NCI-H1436 treated with DMSO at 0.1 percent for 48 hours (cell line): ENCODE measurements at places on chromosomes 16 and 17.

DNA sequence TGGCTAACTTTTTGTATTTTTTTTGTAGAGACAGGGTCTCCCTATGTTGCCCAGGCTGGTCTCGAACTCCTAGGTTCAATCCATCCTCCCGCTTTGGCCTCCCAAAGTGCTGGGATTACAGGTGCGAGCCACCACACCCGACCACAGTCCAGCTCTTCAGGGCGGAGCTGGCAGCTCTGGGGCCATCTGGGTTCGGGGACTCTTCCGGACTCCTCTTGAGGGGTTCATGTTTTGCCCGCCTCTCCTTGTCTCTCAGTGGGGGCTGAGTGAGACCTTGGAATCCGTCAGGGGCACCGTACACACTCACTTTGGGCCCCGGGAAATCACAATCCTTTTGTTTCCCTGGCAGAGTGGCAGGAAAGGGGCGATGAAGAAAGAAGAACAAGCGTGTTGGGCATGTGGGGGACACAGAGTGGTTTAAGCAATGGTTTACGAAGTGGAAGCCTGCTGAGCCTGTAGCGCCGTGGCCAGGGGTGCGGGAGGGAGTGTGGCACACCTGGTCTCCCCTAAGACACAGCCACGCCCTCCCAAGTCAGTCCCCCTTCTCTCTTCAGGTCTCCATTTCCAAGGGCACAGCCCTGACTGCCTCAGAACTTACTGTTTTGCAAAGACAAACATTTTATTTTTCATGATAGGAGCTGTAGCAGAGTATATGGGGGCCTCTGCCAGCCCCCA is 26.1 kb downstream of the TNS4 start:
- no peak for DNase-seq

DNA sequence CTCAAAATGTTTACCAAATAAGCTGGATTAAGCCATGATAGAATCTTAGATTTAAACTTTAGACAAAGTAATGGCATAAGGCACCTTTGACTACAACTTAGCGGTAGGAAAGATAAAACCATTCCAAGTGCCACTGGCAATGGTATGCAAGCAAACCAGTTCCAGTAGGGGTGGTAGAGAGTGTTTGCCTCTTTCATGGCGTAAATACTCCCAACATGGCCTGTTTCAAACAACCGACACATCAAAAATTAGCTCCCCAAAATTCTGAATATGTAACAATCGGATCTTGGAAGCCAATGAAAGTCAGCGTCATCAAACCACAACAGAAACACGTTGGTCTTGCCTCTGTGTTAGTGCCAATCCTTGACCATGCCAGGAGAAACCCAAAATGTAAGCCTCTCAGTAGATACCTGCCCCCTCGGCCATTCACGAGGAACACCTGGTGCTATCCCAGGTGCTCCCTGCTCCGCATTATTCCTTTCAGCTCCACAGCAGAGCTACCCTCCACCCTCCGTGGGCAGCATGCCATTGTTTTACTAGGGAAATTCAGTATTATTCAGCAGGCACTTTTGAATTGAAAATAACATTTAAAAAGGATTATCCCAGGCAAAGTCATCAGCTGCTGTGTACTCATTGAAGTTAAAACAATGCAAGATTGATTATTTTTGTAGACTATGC is 307.8 kb upstream of the CDH11 start:
- no peak for DNase-seq

GRCh38 chr17:36523113-36523512 is 11.6 kb downstream of the MYO19 start:
- DNase-seq, result no peak

DNA sequence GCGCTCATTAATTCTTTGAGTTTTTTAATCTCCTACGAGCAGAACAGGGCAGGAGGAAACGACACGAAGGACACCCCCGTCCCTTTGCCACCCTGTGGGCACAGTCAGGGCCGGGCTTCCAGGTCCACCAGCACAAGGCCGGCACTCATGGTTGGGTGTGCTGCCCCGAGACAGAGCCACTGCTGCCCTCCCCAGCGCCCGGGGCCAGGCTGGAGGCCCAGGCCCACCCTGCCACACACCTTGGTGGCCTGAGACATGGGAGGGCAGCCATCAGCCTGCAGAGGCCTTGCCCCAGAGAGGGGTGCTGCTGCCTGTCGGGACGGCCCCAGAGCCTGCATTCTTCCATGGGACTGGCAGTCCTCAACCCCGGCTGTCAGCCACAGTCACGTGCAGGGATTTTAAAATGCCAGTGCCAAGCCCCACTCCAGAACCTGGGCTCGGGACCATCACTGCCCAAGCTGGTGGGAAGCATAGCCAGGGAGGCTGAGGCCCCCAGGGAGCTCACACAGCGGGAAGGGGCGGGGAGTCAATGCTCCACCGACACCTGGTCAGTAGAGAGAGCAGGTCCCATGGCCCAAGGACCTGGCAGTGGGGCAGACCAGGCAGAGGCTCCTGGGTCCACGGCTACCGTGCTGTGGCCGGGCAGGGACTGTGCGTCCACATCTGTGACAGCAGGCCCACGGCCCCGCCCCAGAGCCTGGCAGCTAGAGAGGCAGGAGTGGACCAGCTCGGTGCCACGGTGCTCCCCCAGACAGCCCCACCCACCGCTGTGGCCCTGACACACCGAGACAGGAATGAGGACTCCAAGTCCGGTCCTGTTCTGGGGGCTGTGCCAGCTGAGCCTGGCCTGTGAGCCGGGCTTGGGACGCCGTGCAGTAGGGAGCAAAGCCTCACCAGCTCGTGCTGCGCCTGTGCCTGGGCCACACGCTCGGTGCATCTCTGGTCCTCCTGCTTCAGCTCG is 27.5 kb downstream of the CEP131 start:
- DNase-seq, result no peak

- no peak for DNase-seq
Observed at GRCh38 chr17:44807817-44808155, 22.3 kb downstream of the GJC1 start.

GRCh38 chr16:85389679-85390470 is 223.2 kb upstream of the GSE1 start:
- DNase-seq, result no peak

GRCh38 chr17:67270416-67270815 is 25.4 kb upstream of the HELZ start:
- no peak for DNase-seq

GRCh38 chr16:67174706-67175231 is 4.4 kb downstream of the NOL3 start:
- DNase-seq, result no peak

DNA sequence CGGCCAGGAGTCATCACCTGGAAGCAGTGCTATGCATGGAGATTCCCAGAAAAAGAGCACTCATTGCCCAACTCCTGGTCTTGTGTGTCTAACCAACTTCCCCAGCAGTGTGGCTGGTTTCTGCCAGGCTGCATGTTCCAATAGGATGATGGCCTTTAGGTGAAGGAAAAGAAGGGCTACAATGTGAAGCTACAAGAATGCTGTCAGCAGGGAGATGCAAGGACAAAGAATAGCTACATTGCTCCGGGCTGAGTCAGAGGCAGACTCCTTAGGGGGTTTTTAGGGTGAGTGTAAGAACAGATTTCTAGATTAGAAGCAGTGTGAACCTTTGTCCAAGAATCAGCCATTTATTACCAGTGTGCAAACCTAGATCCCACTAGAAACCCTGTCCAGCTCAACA is 63.0 kb upstream of the DNAH9 start:
- no peak for DNase-seq

DNA sequence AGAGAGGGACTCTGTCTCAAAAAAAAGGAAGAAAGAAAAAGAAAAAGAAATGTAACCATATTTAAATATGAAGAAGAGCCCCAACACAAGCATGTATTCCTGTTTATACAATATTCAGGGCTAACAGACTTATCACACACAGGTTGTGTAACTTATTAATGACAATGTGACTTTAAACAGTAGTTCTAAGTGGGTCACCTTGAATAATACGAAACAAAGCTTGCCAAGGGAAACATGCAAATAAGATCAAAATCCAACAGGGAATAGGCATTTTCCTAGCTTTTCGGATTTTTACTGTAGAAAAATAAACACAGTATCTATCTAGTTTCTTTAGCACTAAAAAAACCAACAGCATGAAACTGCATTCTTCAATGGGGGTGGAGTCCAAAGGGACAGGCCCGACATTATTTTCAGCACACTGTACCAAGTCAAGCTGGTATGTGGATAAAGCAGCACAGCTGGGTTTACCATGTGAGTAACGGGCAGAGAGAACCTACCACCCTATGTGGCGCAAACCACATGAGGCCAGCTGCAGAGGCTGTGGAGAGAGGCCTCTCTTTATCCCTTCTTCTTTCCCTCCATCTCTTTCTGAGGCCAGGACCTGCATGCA is 45.3 kb downstream of the TOM1L2 start:
- DNase-seq, result no peak

- DNase-seq, result no peak
Observed at GRCh38 chr16:30112197-30113030, 923 bp downstream of the GDPD3 start.

- DNase-seq, result peak; percentile 71
Observed at GRCh38 chr17:72270273-72270924, 149.6 kb downstream of the SOX9 start.

- no peak for DNase-seq
Observed at GRCh38 chr16:49338611-49339265, 34.9 kb upstream of the C16orf78 start.

GRCh38 chr17:18110636-18111145 is 2.1 kb downstream of the MYO15A start:
- no peak for DNase-seq

DNA sequence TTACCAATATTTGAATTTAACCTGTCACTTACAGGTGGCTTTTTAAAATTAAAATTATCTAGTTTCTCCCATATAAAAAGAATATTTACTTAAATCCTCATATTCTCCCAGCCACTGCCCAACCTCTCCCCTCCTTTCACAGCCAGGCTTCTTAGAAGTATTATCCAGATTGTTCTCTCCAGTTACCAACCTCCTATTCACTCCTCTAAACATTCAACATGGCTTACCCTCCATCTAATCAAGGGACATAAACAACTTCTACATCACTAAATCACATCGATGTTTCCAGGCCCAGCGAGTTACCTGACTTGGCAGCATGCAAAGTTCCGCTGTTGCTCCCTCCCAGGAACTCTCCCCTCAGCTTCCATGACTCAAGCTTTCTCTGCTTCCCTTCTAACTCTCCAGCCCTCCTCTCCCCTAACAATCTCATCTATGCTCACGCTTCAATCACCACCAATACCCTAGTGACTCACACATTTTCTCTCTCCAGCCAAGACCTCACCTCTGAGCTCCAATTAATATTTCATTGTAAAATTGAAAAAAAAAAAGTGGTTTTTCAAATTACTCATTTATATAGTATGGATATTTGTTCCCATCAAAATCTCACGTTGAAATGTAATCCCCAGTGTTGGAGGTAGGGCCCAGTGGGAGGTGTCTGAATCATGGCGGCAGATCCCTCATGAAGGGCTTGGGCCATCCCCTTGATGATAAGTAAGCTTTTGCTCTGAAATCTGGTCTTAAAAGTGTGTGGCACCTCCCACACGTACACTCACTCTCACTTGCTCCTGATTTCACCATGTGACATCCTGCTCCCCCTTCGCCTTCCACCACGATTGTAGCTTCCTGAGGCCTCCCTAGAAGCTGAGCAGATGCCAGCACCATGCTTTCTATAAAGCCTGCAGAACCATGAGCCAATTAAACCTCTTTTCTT is 88.5 kb downstream of the HELZ start:
- DNase-seq, result no peak

DNA sequence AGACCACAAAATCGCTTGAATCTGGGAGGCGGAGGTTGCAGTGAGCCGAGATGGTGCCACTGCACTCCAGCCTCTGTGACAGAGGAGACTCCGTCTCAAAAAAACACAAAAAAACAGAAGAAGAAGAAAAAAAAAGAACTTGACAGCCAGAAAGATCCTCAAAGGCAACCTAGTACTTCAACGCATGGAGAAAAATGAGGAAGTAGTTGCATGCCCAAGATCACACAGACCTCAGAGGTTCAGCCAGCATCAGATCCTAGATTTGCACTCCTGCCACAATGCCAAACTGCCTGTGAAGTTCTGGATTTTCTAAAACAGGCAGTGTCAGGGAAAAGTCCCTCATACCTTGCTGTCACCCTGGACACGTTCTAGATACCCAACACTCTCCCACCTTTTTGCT is 1.5 kb downstream of the ATPAF2 start:
- no peak for DNase-seq
